ENCODE measurements at places on chromosomes 3 and 15. TPM values are rescaled to one million over a fixed set of nuclear protein-coding genes. Genes with fewer than 3 reads are reported as not detected.

The STAC gene
- total RNA-seq: 0.64 TPM

The C3orf85 gene
- not detected for total RNA-seq

The TP63 gene
- total RNA-seq: 0.76 TPM

The VIPR1 gene
- total RNA-seq: 1.3 TPM

The COL7A1 gene
- total RNA-seq: 14.4 TPM

The HEXA gene
- total RNA-seq: 65.6 TPM

The KNL1 gene
- 0.65 TPM for total RNA-seq

The BNC1 gene
- 0.06 TPM for total RNA-seq
